ENCODE measurements at places on chromosomes 3 and 15.

GRCh38 chr3:14486460-14486859, 53.7 kb downstream of the GRIP2 start:
- no peak for DNase-seq

DNA sequence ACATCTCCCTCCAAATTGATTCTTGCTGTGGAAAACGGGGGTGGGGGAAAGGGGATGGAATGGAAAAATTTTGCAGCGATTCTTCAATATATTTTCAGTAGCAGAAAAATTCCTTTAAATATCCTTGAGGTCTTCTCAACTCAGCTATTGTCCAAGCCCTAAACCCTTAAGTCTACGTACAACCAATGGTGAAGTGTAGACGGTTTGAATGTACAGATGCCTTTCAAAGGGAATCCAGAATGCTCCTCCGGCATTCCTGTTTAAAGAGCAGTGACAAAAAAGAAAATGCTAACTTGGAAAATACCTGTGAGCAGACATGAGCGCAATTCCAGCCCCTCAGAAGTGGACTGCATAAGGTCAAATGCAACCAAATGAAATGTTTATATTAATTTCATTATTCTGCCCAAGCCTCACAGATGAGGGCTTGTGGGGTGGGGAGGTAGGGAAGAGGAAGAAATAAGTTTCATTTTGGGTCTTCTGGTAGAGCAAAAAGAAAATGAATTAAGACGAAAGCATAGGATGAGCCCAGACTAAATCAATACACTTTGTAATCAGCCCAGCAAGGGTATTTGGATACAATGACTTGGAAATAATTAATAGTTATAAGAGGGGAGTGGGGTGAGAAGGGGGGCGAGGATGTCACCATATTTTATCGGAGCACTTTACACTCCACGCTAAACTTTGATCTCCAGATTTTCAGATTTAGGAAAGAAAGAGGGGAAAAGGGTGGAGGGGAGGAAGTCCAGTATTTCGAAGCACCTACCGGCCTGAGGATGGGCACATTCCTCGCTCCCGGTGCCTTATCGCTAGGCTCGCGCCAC, 2.7 kb downstream of the FOXP1 start:
- DNase-seq: no peak

DNA sequence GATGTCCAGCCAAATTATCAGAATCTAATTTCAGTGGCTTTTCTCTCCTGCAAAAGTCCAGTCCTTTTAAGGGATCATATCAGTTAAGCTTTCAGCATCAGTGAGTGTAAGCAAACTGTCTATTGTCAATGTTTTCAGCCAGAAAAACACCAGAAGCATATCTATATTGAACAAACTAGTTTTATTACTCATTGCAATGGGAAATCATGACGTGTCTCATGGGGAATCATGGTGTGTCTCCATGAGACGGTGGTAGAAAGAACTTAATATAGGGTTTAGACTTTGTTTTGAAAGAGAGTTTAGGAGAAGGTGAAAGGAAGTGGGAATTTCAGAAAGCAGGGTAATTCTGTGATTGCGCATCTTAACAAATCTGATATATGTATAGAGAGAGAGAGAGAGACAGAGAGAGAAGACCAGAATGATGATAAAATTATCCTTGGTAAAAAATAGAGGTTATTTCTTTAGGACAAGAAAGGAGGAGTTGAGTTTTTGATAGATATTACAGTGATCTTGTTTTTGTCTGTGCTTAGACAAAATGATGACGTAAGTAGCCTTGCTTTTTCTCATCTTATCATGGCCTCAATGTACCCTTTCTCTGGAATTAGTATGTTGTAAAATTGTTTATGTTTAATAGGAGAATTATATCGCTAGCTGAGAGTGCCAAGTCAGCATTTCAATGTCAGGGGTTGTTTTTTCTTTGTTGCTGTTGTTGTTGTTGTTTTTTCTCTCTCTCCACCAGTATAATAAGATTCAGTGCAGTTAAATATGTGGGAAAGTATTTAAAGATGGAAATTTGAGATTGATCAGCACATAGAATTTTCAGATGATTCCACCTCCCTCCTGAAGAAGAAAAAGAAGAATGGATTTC, 129.9 kb upstream of the OSTN start:
- DNase-seq: no peak

- no peak for DNase-seq
Measured at GRCh38 chr3:137765310-137766033, 1.4 kb downstream of the SOX14 start.

DNA sequence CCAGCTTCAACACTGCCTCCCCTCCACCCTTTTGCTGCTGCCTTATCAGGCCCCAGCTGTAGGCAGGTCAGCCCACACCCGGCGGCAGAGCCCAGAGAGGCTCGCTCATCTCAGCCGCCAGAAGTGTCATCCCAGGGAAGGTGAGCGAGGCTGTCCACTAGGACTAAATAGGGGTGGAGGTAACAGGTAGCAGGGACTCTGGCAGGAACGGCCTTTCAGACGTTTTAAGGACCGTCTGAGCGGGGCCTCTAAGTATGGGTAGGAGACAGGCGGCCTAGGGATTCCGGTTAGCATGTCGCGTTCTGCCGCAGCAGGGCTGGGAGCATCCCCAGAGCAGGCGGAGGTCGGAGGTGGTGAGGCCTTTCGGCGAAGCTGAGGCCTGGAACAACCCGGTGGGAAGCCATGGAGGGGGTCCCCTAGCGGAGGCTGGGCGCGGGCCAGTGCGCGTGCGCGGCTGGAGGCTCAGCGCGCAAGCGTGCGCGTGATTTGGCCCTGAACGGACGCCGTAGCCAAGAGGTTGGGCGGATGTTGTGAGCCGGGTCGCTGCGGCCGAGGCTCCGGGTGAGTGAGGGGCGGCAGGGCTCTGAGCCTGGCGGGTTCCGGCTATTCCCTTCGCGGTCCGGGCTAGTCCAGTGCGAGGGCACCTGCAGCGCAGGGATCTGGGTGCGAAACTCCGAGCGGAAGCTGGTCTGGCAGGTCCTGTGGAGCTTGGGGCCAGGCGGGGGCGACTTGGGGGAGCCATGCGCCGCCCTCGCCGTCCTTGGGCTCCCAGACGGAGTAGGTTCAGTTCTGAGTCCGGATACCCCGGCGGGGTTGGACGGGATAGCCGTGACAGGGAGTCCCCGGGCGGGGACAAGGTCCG, at the start of the genes MST1 and RNF123:
Gene MST1 (minus strand): TSS at position 429 of the 862 bp plus-strand sequence. CDS start 783 bp downstream, outside the sequence.
Gene RNF123 (plus strand): TSS at position 512 of the 862 bp plus-strand sequence. CDS start 1,609 bp downstream, outside the sequence.
- peak; percentile 93 for DNase-seq

GRCh38 chr3:74067296-74067695, 442.6 kb upstream of the PDZRN3 start:
- DNase-seq: no peak

DNA sequence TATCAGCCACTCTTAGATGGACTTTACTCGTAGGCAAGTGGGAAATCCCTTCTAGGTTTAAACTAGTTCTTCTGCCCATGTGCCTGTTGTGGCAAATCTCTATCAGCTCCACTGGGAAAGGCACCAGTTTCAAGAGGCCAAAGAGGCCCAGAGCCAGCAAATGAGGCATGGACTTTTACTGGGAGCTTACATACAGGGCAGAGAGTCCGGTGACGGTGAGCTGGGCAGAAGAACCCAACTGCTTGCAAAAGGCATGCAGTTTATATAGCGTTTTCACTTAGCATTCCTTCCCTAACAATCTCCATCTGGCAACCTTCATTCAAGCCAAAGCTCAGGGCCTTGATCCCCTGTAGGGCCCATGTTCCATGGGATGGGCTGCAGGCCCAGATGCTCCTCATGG, 93.0 kb upstream of the C3orf80 start:
- no peak for DNase-seq

GRCh38 chr3:30914696-30915095, 20.2 kb upstream of the GADL1 start:
- no peak for DNase-seq

DNA sequence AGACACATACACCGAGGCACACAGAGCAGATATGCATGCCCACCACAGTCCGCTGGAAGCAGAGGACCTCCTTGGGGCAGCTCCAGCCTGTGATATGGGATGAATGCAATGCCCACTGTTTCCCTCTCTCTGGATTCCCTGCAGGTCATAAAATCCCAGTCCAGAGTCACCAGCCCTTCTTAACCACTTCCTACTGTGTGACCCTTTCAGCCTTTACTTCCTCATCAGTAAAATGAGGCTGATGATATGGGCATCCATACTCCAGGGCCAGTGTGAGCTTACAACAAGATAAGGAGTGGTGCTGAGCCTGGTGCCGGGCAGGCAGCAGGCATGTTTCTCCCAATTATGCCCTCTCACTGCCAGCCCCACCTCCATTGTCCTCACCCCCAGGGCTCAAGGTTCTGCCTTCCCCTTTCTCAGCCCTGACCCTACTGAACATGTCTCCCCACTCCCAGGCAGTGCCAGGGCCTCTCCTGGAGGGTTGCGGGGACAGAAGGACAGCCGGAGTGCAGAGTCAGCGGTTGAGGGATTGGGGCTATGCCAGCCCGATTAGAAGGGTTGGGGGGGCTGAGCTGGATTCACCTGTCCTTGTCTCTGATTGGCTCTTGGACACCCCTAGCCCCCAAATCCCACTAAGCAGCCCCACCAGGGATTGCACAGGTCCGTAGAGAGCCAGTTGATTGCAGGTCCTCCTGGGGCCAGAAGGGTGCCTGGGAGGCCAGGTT, at the start of gene GNAT1:
Gene GNAT1 (plus strand): TSS at position 675 of the 725 bp plus-strand sequence. CDS start 116 bp downstream, outside the sequence.
- no peak for DNase-seq

GRCh38 chr3:69294014-69294766, 91.7 kb downstream of the FRMD4B start:
- no peak for DNase-seq

DNA sequence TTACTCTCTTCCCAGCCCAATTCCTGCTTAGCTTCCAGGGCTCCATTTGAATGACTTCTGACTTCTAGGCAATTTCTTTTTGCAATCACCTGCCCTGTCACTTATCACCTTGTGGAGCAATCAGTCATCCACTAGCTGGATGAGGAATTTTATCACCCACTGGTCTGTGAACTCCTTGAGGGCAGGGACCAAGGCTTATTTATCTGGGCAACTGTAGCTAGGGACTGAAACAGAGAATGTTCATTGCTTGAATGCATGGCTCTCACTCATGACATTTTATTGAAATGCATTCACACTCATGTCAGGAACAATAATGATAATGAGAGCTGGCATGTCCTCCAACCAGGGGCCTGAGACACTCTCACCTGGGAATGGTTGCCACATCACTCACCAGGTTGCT, 15.5 kb downstream of the TNFAIP8L3 start:
- DNase-seq: no peak

GRCh38 chr15:73322665-73323373, 45.9 kb downstream of the HCN4 start:
- no peak for DNase-seq

DNA sequence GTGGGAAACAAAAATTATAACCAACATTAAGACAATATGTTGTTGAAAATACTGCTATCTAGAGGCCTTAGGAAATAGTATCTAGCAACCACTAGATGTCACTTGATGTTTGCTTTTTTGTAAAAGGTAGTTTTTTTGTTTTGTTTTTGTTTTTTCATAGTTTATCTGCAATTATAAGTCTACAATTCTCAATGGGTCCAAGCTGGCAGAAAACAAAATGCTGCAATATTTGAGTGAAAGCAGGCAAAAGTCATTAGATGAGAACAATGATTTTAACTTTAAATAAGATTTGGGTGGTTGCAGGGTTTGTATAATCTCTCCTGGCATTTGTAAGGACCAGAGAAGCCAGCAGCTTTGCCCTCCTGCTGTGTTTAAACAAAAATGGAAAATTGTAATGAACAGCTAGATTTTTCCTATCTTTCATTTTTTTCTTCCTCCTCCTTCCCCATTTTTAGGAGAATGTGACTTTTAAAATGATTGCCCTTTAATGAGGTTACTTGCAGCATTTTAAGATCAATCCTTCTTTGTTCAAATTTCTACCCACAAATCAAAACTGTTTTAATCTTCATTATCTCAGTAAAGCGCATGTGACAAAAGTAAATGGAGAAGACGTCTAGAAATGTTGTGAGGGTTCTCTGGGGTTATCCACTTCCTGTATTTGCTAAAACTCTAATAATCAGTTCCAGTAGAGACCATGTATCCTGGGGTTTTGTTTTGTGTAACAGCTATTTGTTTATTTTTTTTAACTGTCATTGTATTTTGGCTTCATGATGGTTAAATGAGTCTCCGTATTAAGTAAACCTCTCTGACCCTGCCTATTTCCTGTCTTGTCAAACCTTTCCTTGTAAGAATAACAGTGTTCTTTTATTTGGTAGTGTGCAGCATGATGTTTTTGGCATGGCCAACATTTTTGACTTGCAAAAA, 27.3 kb downstream of the DUT start:
- no peak for DNase-seq

- no peak for DNase-seq
Measured at GRCh38 chr15:85336880-85337279, 43.5 kb upstream of the AKAP13 start.

DNA sequence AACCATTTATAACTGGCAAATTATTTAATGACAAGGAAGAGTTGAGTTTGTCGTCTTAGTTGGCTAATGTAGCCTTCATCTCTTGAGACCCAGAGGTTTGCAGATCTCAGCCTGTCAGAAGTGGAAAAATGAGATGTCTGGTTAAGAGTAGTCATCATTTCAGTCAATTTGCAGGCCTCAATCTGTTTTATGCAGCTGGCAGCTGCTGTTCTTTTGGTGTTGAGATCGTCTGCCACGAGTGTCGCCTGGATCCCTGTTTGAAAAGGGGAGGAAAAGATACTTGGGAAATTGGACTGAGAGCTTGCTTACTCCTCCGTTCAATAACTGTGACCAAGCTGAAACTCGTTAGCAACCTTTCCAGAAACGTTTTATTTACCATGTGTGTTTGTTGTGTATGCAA, 2.3 kb downstream of the PHLDB2 start:
- DNase-seq: no peak

- DNase-seq: no peak
Measured at GRCh38 chr3:71495708-71496472, 87.6 kb downstream of the FOXP1 start.

DNA sequence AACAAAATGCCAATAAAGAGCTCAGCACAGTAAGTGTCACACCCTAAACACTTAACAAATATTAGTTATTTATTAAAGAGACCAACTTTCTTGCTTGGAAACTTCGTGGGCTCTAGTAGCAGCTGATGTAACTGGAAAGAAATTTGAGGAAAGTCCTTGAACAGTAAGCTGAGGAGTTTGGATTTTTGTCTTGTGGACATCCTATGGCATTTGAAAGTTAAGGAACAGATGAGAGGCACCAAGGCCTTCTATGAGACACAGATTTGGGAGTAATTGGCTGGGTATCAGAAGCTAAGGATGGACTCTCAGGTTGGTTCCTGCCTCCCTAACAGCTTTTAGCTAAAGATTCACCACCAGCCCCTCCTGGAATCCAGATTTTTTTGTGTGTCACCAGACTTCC, 59.7 kb upstream of the FILIP1L start:
- DNase-seq: no peak

GRCh38 chr3:5151586-5151985, 29.5 kb downstream of the ARL8B start:
- DNase-seq: no peak

GRCh38 chr3:194440756-194441155, 41.7 kb upstream of the GP5 start:
- DNase-seq: no peak

GRCh38 chr15:72196409-72197040, 1.1 kb downstream of the GRAMD2A start:
- no peak for DNase-seq

GRCh38 chr3:150419959-150420358, 11.9 kb downstream of the TSC22D2 start:
- DNase-seq: no peak

All from T-helper 9 cell (primary cell).